ENCODE measurements at places on chromosomes 1 and 21.

DNA sequence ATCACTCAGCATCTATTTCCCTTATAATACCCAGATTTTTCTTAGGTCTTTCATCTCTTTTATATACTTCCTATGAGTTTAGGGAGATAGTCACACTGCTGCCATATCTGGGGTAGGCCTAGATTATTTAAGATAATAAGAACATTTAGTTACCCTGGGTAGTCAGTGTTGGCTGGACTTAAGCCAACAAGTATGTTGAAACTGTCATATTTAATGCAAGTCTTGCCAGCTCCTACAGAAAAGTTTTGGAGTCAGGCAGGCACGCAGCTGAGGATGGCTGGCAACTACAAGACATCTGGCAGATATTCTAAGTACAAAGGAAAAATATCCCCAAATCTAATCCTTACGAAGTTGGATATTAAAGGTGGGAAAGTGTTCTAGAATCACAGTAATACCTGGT is 19.2 kb upstream of the DEPDC1 start:
- no peak for DNase-seq

DNA sequence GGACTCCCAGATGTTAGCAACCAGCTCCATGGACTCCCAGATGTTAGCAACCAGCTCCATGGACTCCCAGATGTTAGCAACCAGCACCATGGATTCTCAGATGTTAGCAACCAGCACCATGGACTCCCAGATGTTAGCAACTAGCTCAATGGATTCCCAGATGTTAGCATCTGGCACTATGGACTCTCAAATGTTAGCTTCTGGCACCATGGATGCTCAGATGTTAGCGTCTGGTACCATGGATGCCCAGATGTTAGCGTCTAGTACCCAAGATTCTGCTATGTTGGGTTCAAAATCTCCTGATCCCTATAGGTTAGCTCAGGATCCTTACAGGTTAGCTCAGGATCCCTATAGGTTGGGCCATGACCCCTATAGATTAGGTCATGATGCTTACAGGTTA is 8.8 kb downstream of the SON start:
- DNase-seq, result no peak

- DNase-seq, result no peak
Measured at GRCh38 chr1:213659580-213660547, 327.9 kb upstream of the PROX1 start.

GRCh38 chr1:245084551-245084950 is 70.2 kb upstream of the KIF26B start:
- no peak for DNase-seq

- no peak for DNase-seq
Measured at GRCh38 chr1:12588695-12589094, 29.3 kb downstream of the DHRS3 start.

GRCh38 chr21:46351476-46352163 is 27.7 kb downstream of the PCNT start:
- DNase-seq, result no peak

DNA sequence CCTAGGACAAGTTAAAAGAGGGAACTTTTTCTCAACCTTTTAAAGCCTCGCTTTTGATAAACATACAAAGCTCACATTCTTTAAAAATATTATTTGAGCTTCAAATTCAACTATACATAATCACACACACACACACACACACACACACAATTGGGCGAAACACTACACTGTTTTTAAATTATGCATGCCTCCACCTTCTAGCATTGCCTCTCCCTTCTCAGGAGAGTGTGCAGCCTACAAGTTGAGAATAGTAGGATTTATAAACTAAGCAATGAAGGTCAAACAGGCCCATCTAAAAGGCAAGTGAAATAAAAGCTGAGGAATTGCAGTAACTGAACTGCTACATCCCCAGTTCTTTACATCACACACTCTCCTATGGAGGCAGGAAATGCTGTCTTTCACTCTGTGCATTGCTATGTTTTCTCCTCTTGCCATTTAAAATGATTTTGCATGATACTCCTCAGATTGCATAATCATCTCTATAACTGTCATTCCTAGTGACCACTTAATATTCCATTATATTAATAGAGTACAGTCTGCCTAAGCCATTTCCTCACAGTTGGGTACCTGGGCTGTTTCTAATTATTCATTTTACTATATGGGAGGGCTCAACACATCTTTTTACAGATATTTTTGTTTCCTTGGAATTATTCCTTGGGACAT is 92.5 kb upstream of the KCNE2 start:
- DNase-seq, result no peak

Data from midbrain (tissue), 1 donor.